ENCODE measurements at places on chromosomes 7 and 10.

- no peak for DNase-seq
These were observed 6.9 kb upstream of the ACSL5 start for GRCh38 chr10:112366992-112367391.

DNA sequence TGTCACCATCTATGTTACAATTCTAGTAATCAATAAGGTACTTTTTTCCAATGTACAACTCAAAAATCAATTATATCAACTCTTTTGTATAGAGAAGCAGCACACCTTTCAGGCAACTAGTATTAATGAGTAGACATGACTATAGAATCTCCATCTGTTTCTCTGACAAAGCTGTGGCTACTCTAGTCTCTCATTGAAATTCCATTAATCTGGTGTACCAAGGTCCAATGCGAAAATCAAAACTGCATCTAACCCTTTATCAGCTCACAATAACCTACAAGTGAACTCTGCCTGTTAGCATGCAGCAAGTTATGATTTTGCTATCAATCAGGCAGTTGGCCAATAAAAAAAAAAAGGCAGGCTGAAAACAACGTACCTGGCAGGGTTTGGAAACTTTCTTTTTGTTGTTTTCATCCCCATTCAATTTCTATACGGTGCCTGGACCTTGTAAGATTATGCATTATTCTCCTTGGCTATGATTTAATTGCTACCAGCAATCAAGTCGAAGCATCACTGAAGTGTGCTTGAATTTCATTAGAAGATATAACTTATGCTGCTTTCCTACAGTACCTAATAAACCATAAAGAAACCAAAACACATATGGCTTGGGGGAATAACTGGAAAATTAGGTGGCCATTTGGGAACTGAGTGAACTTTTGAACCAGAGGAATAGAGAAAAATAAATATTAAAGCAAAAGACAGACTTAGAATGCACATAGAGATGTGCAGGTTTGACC lies 23.2 kb downstream of the SKAP2 start:
- DNase-seq: no peak

GRCh38 chr7:4661871-4662270 lies 20.2 kb upstream of the FOXK1 start:
- no peak for DNase-seq

- DNase-seq: no peak
These were observed 520.2 kb upstream of the GRM3 start for GRCh38 chr7:86123476-86123875.

DNA sequence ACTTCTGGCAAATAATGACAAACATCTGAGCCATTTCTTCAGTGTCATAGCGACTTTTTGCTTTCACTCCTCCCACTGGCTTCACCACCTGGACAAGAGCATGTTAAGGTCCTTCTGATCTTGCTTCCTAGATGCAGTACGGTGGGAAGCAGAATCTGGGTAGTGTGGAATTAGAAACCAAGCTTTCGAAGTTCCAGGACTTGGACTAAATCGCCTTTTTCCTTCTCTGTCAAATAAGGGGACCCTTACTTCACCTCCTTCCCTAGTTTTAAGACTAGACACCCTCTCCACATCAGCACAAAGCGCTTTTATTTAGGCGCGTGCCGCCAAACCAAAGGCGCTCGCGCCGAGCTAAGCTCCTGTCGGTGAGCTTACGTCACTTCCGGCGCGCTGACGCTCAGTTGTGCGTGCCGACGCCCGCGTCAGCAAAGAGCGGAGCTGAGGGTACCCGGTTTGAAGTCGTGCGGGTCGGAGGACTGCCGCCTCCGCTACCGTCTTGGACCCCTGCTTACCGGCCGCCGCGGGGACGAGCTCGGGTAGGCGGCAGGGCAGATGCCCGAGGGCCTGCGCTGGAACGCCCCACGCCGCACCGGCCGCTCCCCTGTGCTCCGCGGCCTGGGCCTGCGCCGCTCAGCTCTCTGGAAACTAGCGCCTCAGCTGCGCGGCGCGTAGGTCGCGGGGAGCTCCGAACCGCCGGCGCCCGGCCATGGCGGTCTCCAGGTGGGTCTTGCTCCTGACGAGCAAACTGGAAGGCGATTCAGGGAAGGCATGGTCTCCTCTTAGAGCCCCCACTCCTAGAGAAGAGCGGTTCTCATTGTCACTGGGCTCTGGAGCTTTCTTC lies at the start of gene BTAF1:
Gene BTAF1, plus strand, starts transcription at position 400 of the 841 bp plus-strand sequence. Its CDS starts 307 bp downstream, at position 707.
- DNase-seq: peak; percentile 83

DNA sequence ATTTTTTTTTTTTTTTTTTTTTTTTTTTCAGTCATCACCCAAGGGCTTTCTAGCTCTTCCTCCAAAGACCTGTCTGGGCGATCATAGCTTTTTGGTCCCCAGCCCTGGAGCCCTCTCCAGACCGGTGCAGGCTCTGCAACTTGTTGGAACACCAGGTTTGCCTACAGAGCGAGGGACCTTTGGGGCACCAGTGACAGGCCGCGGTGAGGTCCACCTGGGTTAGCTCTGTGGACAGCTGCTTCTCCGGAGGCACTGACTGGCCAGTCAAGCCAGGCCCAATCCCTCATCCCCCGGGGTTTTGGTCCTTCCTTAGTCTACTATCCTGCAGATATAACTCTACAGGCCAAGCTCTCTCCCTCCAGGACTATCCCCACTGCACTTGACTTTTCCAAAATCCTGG lies 86.8 kb upstream of the SMNDC1 start:
- no peak for DNase-seq

DNA sequence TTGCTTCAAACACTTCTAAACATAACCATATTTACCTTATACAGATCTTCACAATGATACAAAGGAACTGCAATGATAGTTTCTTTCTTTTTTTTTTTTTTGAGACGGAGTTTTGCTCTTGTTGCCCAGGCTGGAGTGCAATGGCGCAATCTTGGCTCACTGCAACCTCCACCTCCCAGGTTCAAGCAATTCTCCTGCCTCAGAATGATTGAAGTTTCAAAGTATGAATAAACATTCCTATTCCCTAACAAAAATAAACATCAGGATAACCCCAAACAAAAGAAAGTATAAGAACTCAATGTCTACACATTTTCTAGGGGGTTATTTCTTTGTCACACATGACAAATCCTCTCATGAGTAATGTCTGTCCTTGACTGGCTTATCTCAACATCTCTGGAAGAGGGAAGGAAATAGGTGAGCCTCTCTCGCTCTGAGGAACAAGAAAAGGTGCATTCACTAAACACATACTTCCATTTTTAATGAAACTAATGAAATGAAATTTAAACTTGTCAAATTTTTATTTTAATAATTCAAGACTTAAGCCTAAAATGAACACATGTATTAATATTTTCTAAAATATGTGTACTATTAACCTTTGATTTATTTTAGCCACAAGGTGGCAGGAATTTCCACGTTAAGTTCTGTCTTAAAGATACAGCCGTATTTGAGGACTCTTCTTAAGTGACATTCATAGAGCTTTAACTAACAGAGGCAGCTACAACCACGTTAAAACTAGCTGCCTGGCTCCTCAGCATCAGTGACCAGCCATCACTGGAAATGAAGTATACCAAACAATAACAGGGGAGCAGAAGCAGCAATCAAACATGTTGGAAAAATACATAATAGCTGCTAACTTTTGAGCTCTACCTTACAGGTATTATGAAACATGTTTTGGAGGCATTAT lies 58.3 kb downstream of the MALSU1 start:
- DNase-seq: peak; percentile 26

DNA sequence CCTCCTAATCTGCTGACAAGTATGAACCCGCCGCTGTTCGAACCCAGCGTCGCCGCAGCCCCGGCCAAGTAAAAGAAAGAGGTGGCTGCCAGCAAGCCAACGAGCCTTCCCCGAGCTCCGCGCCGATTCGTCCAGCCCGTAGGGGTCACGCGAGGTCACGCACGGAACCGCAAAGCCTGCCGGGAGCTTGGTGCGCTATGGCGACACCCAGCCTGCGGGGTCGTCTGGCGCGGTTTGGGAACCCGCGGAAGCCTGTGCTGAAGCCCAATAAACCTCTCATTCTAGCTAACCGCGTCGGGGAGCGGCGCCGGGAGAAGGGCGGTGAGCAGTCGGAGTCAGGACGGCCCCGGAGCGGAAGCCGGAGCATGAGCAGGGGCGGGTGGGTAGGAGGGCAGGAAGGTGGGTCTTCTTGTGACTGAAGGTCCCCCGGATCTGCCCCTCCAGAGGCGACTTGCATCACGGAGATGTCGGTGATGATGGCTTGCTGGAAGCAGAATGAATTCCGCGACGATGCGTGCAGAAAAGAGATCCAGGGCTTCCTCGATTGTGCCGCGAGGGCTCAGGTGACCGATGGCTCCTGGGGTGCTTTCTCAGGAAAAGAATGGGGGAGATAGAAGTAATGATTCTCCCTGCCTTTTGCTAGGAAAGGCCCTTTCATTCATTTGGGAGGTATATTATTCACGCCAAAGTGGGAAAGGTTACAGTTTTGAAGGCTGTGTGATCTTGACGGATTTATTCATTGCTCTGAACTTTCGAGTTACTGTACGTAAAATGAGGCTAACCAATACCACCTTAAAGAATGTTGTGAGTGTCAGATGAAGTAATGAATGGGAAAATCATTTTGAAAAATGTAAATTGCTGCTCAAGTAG lies at the start of gene CHCHD1:
Gene CHCHD1, plus strand, starts transcription at position 170 of the 870 bp plus-strand sequence. Its CDS starts 28 bp downstream, at position 198.
- DNase-seq: peak; percentile 73

DNA sequence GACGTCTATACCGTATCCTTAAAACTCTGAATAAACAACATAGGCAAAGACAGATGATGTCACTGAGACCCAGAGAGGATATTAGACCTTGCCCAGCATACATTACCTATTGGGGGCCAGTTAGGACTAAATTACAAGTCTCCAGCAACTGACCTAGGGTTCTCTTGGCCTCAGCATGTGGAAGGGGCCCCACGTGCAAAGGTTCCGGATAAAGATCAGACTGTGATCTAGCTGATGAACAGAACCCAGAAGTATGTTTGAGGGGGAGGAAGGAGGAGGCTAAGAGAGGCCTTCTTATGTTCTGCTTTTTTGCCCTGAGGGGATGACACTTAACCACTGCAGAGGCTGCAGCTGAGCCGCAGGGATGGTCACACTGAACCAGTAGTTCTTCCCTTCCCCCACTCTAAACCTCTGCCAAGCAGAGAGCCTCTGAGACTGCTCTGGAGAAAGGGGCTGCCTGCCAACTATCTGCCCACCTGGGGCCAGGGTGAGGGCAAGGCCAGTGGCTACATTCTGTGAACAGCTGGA lies 24.0 kb upstream of the KMT2C start:
- DNase-seq: no peak

DNA sequence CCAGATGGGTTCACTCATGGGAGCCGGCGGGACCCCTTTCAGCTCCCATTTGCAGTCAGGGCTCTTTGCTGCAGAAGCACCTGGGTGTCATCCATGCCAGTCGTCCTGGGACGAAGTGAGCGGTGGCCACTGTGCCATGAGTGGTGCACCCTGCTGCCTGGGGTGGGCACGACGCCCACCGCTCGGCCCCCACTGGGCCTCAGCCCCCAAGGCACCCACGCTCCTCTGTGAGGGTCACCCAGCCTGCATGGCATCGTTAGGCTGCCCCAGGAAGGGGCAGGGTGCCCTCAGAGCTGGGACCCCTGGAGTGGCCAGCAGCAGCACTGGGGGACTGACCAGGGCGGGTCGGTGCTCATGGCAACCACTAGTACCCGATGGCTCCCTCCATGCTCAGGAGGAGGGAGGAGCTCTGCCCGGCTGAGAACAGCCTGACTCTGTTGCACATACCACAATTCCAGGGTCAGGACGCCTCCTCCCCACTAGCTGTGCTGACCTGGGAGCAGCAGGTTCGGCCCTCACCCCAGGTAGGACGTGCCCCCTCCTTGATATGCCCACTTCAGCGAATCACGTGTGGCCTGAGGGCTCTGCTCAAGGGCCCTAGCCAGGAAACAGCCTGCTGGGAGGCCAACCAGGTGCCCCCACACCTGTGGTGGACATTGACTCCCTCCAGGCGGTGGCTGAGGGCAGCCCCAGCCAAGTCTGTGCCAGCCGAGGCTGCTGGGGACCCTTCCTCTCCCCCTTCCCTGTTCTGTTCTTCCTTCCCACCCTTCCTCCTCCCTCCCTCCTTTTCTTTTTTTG lies 28.5 kb upstream of the CFAP46 start:
- no peak for DNase-seq

DNA sequence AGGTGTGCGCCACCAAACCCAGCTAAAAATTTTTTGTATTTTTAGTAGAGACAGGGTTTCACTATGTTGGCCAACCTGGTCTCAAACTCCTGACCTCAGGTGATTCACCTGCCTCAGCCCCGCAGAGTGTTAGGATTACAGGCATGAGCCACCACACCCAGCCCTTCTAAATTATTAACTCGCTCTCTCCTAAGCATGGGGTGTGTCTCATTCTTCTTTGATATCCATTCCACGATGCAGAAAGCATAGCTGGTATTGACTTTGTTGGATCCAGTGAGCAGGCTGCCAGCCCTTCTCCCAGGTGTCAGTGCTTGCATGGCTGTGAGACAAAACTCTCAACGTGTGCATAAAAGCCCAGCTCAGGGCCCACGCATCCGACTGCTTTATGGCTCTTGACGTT lies 254.1 kb upstream of the PFKP start:
- DNase-seq: no peak

GRCh38 chr7:153217032-153217431 lies 457.5 kb downstream of the ACTR3B start:
- DNase-seq: no peak

DNA sequence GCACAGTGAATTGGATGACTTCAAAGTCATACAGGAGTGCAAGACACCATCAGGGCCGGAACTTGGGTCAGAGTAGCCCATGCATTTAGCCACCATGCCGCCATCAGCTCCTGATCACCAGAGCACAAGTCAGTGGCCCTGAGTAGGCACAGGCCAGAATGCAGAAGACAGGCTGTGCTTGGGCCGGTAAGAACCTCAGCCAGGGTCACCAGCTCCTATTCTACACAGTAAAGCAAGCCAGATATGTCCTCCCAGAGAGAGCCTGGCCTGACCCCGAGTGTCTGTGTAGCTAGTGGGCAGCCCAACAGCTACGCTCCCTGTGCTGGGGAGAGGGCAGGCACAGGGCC lies 44.5 kb upstream of the COL13A1 start:
- no peak for DNase-seq

DNA sequence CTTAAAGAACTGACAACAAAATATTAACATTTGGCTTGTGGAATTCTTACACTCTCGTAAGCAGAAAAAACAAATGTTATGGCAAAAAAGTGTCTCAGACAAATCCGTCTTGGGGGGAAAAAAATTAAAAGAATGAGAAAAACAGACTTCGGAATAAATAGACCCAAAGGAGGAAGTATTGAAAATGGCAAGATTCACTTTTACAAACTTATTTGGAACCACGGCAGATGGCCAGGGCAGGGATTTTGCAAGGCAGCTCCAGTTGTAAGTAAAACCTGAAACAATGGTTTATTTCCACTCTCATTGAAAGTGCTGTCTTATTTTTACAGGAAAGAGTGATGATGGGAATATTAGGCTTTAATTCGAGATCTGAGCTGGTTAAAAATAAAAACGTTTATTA lies 1.5 kb upstream of the ZNF438 start:
- DNase-seq: no peak

DNA sequence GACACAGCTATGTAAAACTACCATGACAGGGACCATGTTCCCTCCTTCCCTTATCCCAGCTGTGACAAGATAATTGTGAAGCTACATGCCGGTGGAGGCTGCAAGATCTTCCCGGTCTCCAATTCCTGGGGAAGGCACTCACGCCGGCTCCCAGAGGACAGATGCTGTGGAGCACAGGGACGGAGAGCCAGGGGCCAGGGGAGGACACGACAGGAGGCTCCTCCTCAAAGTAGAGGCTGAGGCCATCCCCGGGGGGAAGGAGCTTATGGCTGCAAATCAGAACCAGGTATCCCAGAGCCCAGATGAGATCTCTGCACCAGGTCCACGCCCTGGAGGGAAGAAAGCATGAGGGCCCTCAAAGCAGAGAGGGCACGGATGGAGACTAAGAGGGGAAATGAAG lies 286.2 kb downstream of the TCERG1L start:
- DNase-seq: no peak
